A172 (cell line): ENCODE measurements at places on chromosomes 2 and 18. TPM values are rescaled to one million over a fixed set of nuclear protein-coding genes. Genes with fewer than 3 reads are reported as not detected.

ALK gene
- total RNA-seq: 0.07 and 0.26 TPM in 2 replicates

SAG gene
- total RNA-seq: not detected in 2 replicates

KCNG2 gene
- not detected in 2 replicates for total RNA-seq

TET3 gene
- total RNA-seq: 6.5 and 9.9 TPM in 2 replicates

- no peak for DNase-seq
These were observed 3.3 kb downstream of the INPP5D start for GRCh38 chr2:233063269-233063975.

MEIS1 gene
- 29.0 and 30.1 TPM in 2 replicates for total RNA-seq

DNA sequence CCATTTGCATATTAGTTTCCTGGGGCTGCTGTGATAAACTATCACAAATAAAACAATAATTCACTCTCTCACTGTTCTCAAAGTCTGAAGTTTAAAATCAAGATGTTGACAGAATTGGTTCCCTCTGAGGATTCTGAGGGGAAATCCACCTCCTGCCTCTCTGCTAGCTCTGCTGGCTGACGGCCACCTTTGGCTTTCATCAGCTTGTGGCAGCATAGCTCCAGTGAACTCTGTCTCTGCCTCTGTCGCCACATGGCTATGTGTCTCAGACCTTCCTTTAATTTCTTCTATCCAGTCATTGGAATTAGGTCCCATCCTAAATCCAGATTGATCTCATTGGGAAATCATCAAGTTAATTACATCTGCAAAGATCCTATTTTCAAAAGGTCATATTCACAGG, 38.9 kb upstream of the TRIM43 start:
- no peak for DNase-seq

CLASP1 gene
- 36.6 and 40.6 TPM in 2 replicates for total RNA-seq
